Nucleus accumbens (tissue), 56 donors: ENCODE measurements at places on chromosomes 5 and 9.

DNA sequence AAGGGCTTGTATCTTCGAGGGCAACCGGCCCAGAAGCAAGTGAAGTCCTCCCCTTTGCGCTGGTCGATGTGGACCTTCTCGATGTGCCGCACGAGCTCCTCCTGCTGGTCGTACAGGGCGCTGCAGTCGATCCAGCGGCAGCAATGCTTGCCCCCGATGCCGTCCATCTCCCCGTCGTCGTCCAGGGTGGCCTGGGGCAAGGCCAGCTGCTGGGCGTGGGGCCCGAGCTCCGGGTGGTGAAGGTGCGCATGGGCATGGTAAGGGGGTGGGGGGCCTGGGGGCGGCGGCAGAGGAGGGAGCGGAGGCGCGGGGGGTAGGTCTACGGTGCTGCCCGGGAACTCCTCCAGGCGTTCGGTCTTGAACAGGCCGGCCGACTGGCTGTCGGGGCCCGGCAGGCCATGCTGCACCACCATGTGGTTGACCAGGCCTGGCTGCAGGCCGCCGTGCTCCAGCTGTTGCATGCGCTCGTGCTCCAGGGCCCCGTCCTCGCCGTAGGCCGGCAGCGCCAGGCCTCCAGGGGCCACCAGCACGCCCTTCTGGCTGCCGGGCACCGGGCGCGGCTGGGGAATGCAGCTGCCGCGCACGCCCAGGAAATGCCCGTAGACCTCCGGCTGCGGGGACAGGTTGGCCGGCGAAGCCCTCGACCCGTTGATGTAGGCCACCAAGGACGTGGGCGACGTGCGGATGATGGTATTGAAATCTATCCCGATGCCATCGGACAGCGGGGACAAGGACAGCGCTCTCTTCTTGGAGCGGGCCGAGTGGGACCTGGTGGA lies 181.8 kb downstream of the GLIS3 start:
- DNase-seq = no peak

DNA sequence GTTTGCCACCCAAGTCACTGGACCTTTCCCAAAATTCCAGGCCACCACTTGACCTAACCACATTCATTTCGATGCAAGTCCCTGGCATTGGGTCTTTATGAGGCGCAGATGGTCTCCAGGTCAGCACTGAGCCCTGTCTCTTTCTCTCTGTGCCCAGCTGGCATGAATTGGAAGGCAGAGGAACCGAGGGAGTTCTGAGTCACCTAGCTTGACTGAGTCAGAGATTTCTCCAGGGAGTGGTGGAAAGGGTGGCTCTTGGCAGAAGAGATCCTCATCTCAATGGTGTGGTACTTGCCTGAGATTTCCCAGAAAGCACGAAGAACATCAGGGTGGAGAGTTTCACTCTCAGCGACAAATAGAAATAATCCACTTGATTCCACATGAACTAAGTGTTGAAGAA lies 43.8 kb downstream of the WDR36 start:
- no peak for DNase-seq

- DNase-seq = no peak
These were observed 1717.9 kb downstream of the EFNA5 start for GRCh38 chr5:105952875-105953274.

- DNase-seq = no peak
These were observed 596 bp upstream of the ADAMTS6 start for GRCh38 chr5:65482296-65482735.

- DNase-seq = no peak
These were observed 44.2 kb upstream of the COL15A1 start for GRCh38 chr9:98899408-98900056.

GRCh38 chr9:96604004-96604319 lies 15.7 kb downstream of the CDC14B start:
- DNase-seq = no peak

- no peak for DNase-seq
These were observed 238.2 kb upstream of the ADAMTS16 start for GRCh38 chr5:4901924-4902323.

- no peak for DNase-seq
These were observed 58.6 kb downstream of the ITGA1 start for GRCh38 chr5:52846182-52846842.

DNA sequence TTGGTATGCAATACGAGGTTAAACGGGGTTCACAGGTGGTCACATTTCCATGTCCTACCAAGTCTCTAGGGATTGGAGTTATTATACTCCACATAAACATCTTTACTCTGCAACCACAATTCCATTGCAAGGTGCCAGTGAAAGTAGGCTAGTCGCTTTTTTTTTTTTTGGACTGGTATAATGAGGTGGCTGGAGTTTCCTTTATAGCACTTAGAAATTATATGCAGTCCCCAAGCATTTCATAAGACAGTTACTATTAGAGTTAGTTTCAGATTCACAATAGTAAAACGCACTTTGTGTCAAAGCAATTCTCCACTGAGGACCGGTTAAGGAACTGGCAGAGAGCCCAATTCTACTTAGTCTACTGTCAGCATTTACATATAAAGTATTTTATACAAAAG lies 1.4 kb downstream of the MEF2C start:
- DNase-seq = no peak

DNA sequence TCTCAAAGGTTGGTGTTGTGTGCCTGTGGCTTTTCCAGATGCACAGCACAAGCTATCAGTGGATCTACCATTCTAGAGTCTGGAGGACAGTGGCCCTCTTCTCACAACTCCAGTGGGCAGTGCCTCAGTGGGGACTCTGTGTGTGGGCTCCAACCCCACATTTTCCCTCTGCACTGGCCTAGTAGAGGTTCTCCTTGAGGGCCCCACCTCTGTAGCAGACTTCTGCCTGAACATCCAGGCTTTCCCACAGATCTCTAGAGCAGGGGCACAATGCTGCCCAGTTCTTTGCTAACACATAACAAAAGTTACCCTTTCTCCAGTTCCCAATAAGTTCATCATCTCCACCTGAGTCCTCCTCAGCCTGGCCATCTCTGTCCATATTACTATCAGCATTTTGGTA lies 102.1 kb upstream of the ANKRD55 start:
- DNase-seq = no peak

DNA sequence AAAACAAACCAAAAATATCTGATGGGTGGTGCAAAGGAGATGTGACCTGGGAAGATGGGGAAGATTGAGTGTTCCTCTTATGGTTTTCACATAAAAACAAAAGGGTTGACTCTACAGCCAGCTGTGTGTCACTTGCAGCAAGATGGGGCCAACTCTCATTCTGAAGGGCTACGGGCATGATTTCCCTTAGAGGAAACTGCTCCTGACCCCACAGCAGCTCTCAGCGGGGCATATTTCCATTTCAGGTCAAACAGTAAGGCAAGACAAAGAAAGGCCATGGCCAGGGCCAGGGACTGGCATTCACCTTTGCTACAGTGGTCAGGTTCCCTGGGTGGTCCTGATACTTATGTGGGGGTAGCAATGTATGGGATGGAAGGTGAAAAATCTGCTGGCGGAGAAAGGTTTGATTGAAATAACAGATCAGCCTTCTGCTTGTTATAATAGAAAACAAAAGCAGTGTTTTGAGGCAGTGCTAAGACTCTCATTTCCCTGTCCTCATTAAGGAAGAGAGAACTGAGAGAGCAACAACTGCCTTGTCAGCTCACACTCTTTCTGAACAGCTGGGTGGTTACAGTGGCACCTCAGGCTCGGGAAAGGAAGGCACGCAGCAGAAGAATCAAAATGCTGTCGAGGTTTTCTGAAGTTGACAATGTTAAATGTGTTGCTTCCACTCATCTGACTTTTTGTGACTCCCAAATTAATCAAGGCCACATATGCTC lies 120.7 kb upstream of the PCA3 start:
- no peak for DNase-seq

GRCh38 chr5:56535347-56535746 lies 280.0 kb upstream of the MAP3K1 start:
- DNase-seq = no peak

- no peak for DNase-seq
These were observed 7.8 kb upstream of the RUSC2 start for GRCh38 chr9:35482071-35482470.

DNA sequence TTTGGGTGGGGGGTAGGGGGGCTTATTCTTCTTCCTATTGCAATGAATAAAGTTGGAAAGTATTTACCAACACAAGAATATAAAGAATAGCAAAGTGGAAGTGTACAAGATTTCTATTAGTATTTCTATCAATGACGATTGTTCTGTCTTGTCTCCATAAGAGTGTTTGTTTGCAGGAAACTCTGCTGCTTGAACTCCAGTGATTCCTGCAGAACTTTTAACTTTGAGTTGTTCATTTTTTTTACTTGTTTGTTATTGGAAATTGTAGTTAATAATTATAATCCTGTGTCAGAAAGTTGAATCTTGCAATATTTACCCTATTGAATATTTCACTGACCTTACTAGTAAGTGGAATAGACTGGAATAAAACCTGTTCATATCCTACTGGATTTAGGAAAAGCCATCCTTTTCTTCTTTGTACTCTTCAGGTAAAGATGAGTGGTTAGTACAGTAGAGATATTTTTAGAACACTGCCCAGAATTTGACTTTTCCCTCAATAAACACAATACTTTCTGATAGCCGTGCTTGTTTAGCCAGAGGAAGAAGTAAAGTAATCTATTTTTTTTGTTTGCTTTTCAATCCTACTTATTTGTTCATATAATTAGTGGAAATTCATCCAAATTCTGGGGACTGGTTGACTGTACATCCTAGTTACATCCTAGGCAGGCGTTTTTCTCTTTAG lies 340.4 kb downstream of the TENT4A start:
- DNase-seq = no peak

DNA sequence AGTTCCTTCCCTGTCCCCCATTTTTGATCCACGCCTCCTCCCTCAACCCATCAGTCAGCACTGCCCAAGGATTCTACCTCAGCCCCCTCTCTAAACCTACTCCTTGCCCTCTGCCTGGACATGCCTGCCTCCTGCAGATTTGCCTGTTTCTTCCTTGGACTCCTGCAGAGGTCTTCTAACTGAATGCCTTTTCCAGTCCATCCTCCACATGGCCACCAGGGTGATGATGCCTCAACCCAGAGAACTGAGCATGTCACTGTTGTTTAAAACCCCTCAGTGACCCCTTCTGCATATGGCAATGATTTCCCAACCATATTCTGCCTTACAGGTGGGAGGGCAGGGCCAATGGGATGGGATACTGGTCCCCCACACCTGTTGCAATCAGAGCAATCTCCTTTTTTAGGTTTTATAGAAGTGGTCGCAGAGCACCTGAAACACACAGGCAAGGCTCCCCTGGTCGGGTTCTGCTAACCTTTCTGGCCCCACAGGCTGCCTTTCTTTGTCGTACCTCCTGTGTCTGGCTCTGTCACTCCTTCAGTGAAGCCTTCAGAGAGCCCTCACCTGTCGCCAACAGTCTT lies 9.3 kb downstream of the PHYKPL start:
- no peak for DNase-seq

GRCh38 chr9:96050861-96051155 lies 175.3 kb downstream of the ERCC6L2 start:
- no peak for DNase-seq

- no peak for DNase-seq
These were observed 286.8 kb downstream of the ARHGAP26 start for GRCh38 chr5:143056792-143057579.

DNA sequence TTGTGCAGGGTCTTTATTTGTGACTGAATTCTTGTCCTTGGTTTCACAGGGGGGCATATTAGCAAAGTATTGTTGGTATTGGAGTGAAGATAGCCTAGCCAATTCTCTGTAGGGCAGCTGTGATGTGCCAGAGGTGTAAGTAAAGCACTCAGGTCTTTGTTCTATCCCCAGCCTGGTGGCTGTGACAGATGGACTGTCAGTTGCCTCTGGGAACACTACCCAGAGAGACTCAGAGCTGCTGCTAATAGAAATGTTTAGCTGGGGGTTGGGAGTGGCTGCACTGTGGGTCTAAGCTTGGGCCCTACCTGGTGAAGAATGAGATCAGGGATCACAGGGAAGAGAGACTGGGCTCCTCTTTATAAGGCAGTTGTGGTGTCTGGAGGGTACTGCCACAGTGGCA lies 1006.5 kb upstream of the TYRP1 start:
- DNase-seq = no peak

- DNase-seq = no peak
These were observed 431.2 kb downstream of the AGTPBP1 start for GRCh38 chr9:85310573-85310972.

DNA sequence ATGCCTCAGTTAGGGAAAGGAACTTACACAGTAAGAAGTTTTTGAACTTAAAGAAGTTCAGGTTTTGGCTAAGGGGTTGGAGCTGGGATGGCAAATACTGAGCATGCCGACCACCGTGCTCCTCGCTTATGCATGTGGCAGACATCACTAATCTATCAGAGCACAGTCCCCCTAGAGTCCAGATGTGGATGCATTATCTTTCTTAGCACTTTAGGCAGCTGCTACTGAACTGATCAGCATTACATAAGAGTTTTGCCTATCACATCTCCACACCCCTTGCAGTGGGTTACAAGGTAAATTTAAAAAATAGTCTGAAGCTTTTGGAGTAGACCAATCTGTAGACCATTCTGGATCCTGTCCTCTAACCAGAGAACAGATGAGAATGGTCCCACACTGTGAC lies 22.4 kb downstream of the MACIR start:
- DNase-seq = no peak

GRCh38 chr5:73938938-73939320 lies 312.9 kb downstream of the ARHGEF28 start:
- no peak for DNase-seq

DNA sequence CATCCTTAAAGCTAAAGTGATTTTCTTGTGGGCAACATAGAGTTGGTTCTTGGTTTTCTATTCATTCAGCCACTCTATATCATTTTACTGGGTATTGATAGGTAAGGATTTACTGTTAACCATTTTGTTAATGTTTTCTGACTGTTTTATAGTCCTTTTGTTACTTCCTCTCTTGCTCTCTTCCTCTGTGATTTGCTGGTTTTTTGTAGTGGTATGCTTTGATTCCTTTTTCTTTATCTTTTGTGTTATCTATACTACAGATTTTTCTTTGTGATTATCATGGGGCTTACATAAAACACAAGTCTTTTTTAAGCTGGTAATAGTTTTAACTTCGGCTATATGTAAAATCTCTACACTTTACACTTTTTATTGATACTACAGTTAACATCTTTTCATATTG lies 43.3 kb downstream of the CREBRF start:
- DNase-seq = no peak

- DNase-seq = no peak
These were observed 33.4 kb downstream of the TMEM252 start for GRCh38 chr9:68507130-68507805.

DNA sequence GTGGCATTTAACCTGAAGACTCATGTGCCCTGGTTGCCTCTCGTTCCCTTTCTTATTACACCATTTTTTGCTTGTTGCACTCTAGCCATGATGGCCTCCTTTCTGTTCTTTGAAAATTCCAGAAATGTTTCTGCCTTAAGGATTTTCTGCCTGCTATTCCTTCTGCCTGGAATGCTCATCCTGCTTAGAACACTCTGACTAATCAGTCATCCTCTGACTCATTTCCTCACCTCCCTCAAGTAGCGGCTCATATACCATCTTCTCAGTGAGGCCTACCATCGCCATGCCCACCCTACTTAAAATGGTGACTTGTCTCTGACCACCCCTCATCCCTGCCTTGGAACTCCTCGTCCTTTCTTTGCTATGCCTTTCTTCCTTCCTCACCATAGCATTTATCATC lies 68.8 kb downstream of the KIF4B start:
- no peak for DNase-seq
